ENCODE measurements at places on chromosomes 1 and 21. TPM values are rescaled to one million over a fixed set of nuclear protein-coding genes. Genes with fewer than 3 reads are reported as not detected.

Gene PLA2G2D
- not detected for total RNA-seq

DNA sequence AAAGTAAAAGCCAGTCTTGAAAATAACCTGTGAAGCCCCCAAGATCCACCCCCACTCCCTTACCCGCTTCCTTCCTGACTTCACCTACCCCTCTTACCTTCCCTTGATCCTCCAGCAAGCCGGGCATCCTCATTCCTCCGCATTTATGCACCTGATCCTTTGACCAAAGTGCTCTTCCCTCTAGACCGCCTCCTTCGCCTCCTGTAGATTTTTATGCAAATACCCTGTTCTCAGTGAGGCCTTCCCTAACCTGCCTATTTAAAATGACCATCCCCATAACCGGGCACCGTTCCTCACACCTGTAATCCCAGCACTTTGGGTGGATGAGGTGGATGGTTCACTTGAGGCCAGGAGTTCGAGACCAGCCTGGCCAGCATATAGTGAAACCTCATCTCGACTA, 1.1 kb upstream of the NENF start:
- no peak for DNase-seq

DNA sequence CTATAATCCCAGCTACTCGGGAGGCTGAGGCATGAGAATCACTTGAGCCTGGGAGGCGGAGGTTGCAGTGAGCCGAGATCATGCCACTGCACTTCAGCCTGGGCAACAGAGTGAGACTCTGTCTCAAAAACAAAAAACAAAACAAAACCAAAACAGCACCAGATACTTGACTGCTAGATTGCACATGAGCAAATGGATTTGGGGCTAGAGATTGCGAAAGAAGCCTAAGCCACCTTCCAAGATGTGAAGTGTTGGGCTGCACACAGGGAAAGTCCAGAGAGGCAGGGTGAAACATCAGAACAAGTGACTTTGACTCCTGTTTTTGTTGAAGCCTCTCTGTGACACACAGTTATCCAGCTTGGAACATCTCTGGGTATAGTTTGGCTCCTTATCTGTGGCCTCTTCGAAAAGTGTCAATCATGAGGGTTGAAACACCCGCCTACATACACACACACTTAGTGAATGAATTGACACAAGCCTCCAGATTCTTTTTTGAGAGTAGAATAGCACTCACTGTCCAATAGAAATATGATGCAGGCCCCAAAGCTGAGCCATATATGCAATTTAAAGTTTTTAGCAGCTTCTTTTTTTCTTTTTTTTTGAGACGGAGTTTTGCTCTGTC, 34.2 kb upstream of the GPR137B start:
- DNase-seq = no peak

- DNase-seq = no peak
Measured at GRCh38 chr1:109479311-109479710, 4.4 kb upstream of the ATXN7L2 start.

DNA sequence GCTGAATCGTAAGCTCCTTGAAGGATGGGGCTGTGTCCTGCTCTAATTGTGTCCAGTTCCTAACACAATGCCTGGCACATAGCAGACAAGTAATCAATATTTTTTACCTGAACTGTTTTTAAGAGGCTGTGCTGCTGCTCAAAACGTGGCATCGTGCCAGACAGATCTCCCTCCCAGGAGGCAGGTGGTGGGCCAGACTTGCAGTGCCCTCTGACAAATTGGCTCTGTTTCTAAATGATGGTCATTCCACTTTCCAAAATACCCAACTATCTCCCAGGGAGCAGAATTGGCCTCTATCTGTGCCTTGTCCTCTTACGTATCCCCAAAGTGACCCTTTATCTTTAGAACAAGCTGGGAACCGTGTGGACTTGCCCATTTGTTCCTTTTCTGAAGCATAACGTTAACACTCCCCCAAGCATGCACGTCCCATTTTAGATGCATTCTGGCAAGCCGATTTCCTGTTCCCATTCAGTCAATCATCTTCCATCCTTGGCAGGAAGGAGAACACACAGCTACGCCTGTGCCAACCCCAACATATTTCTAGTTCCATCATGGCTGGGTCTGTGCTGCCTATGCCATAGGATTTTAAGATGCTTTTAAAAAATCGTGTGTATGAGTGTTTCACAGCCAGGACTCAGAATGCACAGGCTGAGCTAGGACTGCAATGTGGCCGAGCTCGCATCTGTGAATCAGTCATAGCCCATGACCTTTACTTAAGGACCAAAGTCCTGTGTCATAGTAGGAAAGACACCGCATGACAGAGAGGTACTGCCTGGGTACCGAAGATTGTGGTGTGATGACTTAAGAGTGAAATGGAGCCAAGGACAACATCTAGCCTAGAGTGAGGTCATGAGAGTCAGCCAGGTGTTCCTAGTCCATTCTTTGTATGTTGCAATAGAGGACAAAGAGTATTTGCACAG, 408.6 kb downstream of the PRDM2 start:
- no peak for DNase-seq

DNA sequence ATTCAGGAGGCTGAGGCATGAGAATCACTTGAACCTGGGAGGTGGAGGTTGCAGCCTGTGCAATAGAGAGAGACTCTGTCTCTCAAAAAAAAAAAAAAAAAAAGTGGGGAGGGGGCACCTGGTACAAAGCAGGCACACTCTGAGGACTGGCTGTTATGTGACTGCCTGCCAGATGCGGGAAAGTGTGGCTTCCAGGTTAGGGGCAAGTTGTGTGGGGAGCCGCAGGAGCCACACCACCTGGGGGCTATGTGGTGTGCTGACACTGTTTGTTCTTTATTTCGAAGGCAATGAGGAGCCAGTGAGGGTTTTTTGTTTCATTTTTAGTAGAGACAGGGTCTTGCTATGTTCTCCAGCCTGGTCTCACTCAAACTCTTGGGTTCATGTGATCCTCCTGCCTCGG, 5.7 kb downstream of the THEMIS2 start:
- no peak for DNase-seq

GRCh38 chr1:220962031-220962751, 82.9 kb downstream of the HLX start:
- no peak for DNase-seq

DNA sequence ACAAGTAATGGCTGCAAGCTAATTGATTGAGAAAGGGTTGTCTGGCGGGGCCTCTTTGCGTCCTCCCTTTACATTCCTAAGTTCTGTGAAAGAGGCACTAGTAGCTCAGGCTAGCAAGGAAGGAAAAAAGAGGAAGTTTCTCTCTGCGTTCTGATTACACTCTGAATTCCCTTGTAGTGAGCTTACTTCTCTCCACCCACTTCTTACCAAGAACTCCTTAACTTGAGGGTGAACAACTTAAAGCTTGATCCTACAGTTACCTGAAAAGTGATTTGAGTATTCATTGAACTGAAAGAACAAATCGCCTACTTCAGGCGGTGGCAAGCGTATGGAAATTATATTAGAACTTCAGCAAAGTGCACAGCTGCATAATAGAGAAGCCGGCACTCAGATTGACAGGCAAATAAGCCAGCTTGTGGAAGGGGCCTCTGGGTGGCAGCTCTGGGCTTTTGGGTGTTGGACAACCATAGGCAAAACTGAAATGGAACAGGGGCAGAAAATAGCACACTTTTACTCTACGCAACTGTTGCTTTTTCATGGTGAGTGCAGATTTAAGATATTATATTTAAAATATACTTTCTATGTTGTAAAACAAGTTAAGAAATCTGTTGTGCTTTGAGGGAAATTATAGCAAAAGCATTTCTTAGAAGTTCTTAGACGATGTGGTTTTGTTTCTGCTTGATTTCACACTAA, 464.5 kb downstream of the USP25 start:
- DNase-seq = peak; percentile 83

- no peak for DNase-seq
Measured at GRCh38 chr1:54464477-54465146, 58.4 kb upstream of the SSBP3 start.

DNA sequence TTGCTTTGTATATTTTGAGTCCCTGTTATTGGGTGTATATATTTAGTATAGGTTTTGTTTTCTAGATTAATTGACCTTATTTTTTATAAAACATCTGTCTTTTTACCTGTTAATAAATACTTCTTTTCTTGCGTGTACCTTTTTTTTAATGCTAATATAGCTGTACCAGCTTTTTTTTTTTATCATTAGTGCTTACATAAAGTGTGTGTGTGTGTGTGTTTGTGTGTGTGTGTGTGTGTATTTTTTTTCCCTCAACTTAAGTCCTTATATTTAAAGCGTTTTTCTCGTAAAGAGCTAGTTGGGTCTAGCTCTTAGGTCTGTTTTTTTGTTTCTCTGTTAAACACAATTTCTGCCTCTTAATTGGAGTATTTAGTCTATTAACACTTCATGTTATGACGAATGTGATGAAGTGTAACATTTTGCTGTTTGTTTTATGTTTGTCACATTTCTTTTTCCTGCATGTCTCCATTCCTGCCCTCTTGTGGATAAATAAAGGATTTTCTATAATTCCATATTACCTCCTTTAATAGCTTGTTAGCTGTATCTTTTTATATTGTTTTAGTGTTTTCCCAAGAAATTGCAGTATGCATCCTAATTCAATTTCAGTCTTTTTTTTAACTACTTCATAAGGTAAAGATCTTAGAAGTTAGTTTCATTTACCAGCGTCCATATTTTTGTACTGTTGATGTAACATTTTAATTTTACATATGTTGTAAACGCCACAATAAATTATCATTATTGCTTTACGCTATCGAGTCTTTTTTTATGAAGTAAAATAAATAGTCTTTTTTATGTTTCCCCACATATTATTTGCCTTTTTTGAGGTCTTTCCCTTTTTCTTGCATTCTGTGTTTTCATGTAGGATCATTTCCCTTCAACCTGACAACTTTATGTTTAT, 4.3 kb downstream of the PRMT2 start:
- DNase-seq = no peak

Gene ATP6V1G3
- not detected for total RNA-seq

- no peak for DNase-seq
Measured at GRCh38 chr1:36494971-36495370, 12.3 kb upstream of the CSF3R start.

- no peak for DNase-seq
Measured at GRCh38 chr21:45427331-45428271, 22.6 kb downstream of the COL18A1 start.

Gene AMY1A
- not detected for total RNA-seq

GRCh38 chr21:34186109-34186719, 112.8 kb downstream of the MRPS6 start:
- no peak for DNase-seq

GRCh38 chr1:234437423-234438171, 41.4 kb downstream of the TARBP1 start:
- no peak for DNase-seq

- DNase-seq = no peak
Measured at GRCh38 chr1:169594391-169594790, 8.1 kb upstream of the F5 start.

DNA sequence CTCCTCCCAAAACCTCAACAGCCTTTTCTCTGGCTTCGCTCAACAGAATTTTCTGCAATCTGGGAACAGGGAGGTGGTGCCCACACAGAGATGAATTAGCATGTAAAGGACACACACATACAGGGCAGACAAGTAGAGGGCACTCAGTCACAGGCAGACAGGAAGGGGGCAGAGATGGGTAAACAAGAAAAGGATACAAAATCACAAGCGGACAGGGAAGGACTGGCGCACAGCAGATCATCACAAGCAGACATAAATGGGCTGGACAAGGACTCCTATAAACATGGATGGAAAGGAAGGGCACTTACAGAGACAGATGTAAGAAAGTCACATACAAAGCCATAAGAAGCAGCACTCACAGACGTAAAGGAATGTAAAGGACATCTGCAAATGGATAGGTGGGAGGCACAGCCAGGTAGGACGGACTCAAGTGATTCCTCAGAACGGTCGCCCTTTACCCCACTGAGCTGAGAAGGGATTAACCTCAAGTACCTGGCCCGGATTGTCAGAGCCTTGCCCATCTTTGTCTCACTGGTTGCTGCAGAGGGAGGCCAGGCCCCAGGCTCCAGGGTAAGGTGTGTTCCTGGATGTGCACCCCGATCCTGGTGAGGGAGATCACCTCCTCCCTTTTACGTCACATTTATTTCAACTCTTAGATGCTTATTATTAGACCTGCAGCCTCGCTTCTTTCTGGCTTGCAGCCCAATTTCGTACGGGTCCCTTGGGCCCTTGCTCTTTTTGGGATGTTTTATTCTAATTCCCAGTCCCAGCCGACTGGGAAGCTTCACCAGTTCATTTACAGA, 836 bp upstream of the PRCC start:
- no peak for DNase-seq

DNA sequence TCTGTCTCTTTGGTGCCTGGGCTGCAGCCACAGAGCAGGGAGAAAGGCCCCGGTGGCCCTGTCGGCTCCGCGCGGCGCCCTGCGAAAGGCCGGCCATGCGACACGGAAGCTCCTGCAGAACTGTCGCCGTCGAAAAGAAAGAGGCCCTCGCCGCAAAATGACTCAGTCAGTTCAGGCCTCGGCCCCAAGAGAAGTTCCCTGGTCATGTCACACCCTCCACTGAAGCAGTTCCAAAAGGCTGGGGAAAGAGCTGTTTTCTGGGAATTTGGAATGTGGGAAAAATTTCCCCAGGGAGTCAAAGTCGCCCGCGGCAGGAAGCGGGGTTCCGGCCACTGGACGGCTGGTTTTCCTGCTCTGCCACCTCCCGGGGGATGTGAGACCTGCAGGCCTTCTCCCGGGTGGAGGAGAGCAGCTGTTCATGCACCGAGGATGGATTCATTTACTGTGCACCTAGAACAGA, 115.8 kb upstream of the ZNF678 start:
- no peak for DNase-seq

- no peak for DNase-seq
Measured at GRCh38 chr1:174447866-174448530, at the start of gene GPR52. TSS of gene GPR52 (plus strand) at chr1:174447964. CDS start at chr1:174448112, 148 bp downstream.

DNA sequence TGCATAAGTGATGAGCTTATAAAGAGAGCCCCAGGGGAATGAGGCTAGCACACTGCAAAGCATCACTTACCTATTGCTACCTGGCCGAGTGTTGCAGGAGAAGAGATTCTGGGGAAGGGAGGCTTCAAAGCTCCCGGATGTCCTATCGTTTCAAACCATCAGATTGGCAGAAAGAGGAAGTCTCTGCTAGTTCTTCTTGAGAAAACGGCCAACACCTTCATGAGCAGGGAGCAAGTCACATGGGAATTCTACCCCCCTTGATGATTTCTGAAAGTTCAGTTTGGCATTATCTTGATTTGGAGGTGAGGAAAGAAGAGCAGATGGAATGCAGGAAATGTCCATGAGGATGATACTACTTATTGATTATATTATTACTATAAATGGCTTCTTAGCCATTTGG, 16.2 kb downstream of the SYF2 start:
- DNase-seq = no peak

GRCh38 chr1:187638733-187639434, 810.1 kb downstream of the PLA2G4A start:
- DNase-seq = no peak

GRCh38 chr1:6811583-6811982, 26.3 kb downstream of the CAMTA1 start:
- no peak for DNase-seq
